ENCODE measurements at places on chromosomes 12 and 14.

GRCh38 chr12:38886064-38886463 is 19.3 kb downstream of the CPNE8 start:
- no peak for DNase-seq

GRCh38 chr12:79883216-79883615 is 51.7 kb downstream of the PPP1R12A start:
- peak; percentile 74 for DNase-seq

GRCh38 chr14:50231475-50232275 is at the start of gene SOS2:
Gene SOS2, minus strand, starts transcription at chr14:50231578. Its CDS starts 295 bp downstream, at chr14:50231283.
- DNase-seq = peak; percentile 69

DNA sequence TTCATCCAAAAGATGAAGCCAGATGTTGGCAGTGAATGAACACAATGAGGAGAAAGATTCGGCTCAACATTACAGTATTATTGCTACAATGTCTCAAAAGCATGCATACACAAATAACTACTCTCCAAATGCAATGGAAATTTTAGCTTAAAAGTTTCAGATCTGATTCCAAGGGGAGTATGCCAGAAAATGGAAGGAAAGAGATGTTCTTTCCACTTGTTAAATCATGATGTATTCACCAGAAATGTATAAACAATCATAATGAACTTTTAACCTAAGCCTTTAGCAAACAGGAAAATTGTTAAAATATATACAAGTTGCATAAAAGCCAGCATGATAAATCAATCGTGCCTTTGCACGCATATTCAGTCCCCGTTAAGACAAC is 62.1 kb downstream of the SH2B3 start:
- peak; percentile 72 for DNase-seq

GRCh38 chr12:66217342-66217917 is 28.4 kb downstream of the IRAK3 start:
- no peak for DNase-seq

DNA sequence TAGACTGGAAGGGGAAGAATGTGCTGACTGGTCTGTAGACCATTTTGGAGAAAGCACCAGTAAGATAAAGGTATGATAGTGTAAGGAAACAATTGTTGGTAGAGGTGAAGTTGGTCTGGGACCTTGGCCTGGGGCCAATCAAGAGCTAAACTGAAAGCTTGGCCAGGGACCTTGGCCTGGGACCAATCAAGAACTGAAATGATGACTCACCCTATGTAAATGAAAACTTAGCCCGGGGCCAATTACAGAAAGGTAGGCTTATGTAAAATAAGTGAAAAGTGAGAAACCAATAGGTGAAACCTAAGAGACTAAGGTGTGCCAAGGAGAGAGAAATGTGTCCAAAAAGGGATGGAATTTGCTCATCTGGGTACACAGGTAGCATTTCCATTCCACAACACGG is 776.0 kb downstream of the C12orf50 start:
- DNase-seq = no peak

DNA sequence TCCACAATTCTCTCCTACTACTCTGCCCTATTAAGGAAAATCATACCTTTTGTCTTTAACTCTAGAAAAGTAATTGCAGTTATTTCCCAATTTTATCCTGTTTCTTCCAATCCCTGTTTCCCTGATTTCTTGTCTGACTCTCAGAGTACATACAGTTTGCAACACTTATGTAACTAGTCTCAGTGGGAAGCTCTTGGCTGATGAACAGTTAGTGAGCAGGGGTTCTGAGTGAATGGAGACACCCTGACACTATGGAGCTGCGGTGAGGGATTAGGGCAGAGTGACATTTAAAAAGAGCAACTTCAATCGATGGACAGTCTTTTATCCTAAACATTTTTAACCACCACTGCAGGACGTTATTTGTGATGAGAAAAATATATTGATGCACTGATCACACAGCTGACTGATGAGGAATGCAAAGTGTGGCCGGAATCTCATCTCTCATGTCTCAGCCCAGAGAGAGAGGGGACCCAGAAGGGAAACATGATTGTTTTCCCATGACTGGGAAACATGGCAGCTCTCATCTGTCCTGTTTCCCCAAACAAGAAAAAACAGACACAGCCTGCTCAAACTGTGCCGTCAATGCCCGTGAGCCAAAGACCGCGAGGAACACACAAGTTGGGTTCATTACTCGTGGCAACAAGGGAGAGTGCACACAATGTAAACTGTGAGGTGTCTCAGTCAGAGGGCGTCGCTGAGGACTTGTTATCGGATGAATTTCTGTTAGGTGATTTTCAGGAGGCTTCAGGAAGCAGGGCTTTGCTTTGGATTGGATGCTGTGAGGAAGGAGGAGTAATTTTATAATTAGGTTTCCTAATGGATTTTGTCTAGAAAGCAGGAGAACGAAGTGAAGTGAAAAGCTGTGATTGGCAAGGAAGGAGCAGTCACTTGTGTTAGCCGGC is 5.2 kb upstream of the SLC6A13 start:
- no peak for DNase-seq

DNA sequence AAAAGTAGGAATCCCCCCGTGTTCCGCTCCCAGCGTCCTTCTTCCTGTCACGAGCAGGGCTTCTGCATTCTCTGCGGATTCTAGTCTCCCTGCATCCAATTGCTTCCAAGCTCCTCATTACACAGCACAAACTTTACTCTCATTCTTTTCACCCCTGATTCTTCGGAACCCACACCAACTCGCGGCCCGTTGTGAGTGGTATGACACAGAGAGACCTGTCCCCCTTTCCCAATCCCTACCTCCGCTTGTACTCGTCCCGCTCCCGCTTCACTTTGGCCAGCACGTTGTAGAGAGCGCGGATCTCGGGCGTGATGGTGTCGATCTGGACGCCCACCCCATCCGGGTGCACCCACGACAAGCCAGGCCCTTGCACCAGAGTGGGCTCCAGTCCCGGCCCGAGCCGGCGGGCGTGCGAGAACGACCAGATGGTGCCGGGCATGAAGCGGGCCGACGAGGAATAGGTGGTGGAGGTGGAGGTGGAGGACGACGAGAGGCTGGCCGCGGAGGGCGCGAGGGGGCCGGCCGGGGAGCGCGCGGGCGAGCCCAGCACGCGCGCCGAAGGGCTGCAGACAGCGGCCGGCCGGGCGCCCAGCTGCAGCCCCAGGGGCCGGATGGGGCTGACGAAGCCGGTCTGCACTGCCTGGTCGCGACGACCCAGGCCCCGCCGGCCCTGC is 687 bp downstream of the IFFO1 start:
- no peak for DNase-seq

DNA sequence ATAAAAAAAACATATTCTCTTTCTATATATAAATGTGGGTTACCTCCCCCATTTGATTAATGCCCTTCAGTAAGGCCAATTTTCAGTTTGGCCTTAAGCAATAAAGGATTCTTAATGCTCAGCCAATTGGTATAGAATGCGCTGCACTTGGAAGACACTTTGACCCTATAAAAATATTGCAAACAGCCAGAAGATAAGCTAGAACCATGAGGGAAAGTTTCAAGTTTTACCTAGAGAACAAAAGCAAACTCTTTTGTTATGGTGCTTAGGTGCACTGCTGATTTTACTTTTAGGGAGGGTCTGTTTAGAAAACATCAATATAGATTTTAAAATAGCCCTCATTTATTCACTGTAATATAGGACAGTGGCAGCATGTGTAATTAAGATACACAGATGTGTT is 251.6 kb upstream of the SLC16A7 start:
- no peak for DNase-seq

GRCh38 chr14:89309670-89310177 is 107.3 kb downstream of the FOXN3 start:
- DNase-seq = no peak

DNA sequence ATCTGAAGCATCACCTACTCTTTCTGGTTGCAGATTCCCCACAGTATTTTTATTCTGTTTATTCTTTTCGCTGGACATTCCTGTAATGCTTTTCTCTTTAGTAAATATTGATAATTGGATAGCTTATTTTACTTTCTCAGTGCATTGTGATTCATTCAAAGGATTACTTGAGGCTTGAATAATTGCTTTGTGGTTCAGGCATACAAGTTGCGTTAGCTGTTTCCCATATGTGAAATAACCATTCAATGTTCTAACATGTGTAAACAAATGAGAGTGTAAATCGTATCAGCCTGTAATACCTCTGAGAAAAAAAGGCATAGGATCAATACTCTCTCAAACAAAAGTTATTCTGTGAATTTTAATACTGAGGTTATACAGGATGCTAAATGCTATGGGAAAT is 1004.2 kb upstream of the SEL1L start:
- no peak for DNase-seq

- DNase-seq = no peak
Measured at GRCh38 chr12:4825011-4825858, 84.5 kb upstream of the KCNA1 start.

DNA sequence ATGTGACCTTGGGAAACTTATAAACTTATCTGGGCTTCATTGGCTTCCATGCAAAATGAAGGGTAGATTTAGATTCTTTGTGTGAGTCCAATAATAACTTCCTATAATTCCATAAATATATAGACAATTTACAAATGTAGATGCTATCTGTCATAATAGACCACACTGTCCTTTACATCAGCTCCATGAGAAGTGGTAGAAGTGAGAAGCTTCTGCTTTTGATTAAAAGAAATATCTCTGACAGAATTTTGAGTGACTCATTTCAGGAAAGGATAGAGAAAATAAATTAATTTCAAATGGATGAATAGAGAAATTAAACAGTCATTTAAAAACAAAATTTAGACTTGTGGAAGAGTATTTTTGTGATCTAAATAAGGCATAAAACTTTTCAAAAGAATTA is 329.7 kb upstream of the ATP2B1 start:
- no peak for DNase-seq

DNA sequence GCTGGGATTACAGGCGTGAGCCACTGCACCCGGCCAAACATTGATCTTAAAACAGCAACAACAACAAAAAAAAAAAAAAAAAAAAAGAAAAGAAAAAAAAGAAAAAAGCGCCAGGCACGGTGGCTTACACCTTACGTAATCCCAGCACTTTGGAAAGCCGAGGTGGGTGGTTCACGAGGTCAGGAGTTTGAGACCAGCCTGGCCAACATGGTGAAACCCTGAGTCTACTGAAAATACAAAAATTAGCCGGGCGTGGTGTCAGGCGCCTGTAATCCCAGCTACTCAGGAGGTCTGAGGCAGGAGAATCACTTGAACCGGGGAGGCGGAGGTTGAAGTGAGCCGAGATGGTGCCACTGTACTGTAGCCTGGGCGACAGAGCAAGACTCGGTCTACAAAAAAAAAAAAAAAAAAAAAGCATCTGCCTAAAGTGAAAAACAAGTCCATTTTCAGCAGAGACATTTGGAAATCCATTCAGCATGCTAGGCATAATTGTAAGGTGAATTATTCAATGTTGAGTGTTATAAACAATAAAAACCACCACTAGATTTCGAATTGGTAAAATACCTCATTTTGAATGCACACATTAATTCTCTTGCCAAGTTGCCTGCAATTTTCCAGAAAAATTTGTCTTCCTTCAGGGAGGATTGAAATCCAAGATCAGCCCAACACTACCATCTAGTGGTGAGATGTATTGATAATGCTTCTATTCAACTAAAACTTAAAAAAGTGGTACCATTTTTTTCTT is 8.0 kb upstream of the CERS5 start:
- peak; percentile 64 for DNase-seq

DNA sequence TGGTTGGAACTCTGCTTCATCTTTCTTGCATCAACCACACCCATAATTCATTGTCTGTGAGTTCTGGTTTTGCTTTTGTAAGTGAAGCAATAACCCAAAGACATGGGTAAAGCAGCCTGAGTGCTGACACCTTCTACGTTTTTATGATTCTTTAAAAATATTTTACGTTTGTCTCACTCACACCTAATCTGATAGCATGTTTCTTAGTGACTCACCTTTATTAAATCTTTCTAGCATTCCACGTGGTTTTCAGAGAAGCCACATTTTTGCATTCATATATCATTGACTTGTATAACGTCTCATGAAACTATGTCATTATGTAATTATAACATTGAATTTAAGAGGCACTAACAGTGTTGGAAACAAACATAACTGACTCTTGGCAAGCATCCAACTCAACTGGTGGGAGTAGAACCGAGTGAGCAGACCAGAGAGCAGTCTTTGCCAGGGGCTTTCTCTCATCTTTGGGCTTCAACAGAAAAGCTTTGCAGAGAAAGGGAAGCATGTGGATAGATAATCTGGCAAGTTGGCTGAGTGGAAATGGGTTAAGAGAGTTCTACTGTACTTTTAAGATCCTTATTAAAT is 118.8 kb downstream of the TPH2 start:
- peak; percentile 2 for DNase-seq

GRCh38 chr14:104976198-104977007 is 1.8 kb downstream of the AHNAK2 start:
- DNase-seq = peak; percentile 71

DNA sequence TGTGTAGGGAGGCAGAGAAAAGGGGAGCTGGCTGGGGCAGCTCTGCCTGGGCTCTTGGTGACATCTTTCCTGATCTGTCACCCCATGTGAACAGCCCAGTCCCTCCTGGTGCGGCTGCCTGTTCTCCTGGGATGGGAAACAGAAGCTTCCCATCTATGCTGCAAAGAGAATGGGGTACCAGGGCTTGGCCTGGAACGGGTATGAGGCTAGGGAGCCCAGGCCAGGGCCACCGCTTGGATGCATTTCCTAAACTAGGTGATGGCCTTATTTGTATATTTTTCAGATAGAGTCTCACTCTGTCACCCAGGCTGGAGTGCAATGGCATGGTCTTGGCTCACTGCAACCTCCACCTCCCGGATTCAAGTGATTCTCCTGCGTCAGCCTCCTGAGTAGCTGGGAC is 48.6 kb upstream of the PRMT8 start:
- DNase-seq = no peak

DNA sequence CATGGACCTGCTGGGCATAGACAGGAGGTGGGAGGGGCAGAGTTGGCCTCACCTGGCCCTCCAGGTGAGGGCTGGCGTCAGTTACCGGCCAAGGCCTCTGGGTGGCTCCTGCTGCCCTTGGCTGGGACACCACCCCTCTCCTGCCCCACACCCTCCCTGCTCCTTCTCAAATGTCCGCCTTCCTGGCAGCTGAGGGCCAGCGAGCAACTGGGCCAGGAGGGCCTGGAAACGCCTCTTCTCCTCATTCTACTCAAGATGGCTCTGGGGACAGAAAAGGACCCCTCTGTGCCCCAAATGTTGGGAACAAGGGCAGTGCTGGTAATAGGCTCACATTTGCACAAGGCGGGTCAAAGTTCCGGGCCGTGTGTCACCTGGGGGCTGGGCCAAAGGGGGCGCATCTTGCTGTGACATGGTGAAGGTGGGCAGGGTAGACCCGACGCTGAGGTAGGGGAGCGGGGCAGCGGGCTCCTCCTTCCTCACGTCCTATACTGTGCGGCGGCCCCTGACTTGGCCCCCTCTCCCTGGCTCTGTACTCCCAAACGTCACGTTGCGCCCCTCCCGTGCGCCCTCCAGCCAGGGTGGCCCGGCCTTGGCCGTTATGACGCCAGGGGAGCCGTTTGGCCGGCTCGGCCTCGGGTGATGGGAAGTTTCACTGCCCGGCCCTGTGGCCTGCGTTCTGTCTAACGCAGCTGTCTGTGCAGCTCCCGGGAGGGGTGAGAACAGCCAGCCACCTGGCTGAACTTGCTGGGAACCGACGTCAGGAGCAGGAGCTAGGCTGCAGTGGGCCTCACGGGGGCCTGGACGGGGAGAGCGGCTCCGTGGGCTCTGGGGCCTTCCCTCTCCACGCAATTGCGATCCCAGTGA is 18.0 kb upstream of the DLK1 start:
- DNase-seq = no peak

- no peak for DNase-seq
Measured at GRCh38 chr14:95686935-95687334, 709 bp downstream of the TCL1B start.
